ENCODE measurements at places on chromosomes 5 and 9.

DNA sequence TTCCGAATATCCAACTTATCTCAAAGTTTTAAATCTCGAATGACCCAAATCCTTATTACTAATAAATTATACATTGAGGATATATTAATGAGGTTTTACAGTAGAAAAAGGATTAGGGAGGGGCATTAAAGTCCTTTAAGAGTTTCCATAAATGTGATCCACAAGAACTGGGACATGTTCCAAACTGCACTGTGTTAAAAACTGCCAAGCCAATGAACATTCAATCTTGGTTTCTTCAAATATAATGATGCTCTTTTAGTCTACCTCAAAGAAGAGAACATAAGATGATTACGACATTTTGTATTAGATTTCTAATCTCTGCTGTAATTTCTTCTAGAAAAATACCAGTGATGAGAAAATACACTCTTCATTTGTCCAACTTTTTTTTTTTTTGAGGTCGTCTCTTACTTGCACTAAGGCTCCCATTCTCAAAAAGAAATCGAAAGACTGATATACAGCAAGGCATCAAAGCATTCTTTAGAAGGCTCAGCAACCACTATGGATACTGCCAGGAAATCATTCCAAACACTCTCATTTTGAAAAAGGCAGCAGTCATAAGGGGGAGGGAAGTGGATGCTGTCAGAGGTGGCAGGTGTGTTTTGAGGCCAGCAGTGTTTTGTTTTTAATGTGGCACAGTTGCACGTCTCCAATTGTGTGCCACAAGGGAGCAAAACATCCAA, 1.7 kb downstream of the PTAR1 start:
- DNase-seq = no peak

DNA sequence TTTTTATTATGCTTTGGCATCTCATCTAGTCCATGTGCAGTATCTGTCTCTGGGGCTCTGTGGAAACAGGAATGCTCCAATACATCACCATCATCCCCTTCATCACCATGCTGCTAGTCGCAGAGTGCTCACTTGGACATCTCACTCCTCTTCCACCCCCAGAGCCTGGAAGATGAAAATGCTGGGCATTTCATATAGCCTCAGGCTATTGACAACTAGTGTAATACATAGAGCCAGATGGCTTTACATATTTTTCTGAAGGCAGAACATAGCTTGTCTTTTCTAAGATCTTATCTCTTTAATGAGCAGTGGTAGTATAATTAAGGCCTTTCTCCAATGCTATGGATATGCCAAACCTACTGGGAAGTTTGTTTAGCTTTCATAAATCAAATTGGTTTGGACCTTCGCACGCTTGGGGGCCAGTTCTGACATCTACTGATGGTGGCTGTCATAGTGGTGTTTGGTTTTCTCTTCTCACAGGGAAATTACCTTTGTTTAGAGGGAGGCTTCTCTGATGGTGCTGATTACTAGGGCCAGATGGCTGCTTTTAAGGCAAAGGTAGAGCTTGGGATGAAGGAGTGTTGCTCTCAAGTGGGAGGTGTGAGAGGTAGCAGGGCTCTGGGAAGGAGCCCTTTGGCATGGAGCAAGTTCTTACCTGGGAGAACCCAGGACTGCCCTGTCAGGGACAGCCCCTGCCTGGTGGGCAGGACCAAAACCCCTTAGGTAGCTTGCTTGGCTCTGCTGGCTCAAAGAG, 63.1 kb upstream of the CXCL14 start:
- no peak for DNase-seq

- no peak for DNase-seq
These were observed 18.3 kb upstream of the NEK6 start for GRCh38 chr9:124239249-124240073.

DNA sequence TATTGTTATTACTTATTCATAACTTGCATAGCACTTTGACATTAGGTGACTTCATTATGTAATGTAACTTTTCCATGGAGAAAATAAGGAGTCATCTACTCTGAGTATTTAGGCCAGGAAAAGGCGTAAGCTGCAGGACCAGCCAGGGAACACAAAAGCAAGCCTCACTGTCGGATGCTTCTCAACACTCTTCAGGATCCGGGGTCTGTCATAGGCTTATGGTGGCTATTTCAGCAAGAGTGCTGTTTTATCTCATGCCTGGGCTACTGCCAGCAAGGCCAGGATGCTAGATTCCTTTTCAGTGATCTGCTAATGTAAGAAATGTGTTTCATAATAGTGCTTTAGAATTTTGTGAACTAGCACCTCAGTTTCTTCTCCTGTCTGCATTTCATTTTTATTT, 162.4 kb downstream of the CHSY3 start:
- no peak for DNase-seq

DNA sequence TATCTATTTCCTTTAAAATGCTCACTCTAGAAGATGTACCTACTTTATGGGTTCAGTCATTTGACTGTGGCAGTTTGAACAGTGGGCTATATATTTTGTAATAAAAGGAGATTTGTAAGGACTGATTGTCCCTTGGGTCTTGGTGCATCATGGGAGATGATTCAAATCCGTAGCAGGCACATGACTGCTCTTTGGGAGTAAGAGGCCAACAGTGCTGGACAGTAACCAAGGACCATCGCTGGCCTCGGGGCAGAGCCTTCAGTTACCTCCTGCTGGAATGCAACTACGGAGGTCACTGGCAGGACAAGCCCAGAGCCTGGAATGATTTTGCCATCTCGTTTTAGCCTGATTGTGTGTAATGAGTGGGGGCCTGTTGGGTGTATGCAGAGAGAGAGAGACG, 7.0 kb upstream of the MAMDC2 start:
- peak; percentile 14 for DNase-seq

DNA sequence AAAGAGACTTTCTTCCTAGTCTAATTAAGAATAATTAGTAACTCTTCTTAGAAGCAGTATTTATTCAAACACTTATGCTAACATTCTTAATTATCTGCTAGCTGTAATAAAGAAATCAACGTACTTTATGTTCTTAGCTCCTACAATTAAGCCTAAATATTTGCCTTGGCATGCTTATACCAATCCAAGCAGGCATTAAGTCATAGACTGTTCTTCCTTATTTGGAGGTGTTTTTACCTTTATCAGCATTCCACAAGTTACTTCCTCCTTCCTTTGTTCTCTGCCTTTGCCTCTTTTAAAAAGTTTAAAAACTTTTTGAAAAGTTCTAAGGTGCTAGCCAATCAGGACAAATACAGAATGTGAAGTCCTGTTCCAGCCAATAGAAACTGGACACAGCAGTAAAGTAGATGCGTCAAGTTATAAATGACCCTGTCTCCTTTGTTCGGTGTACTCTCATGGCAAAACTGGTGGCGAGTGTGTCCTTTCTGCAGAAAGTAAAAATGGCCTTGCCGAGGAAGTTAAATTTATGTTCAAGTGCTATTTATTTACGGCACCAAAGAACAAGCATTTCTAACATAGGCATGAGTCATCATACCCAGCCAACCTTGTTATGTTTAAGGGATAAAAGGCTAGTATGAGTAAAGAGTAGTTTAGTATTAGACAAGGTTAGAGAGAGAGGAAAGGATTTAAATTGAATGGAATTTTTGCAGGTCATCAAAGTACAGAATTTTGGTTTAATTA, 58.6 kb downstream of the GPBP1 start:
- no peak for DNase-seq

DNA sequence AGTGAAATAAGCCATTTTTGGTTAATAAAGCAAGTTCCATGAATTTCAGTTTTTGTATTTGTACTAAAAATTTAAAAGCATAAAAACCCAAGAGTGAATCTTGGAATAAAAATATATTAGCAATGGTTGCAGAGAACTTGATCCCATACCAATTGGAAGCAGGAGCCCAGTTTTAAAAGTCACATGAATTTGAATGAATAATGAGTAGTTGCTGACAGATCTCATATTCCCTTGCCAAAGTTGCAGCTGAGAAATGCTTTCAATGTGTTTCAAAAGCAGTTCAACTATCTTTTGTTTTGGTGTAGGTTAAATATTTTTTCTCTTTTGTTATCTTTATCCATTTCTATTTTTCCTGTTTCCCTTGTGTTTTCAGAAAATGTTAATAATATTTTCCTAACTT, 818.6 kb downstream of the CDH18 start:
- no peak for DNase-seq

GRCh38 chr5:153050496-153051179, 439.8 kb upstream of the GRIA1 start:
- no peak for DNase-seq

DNA sequence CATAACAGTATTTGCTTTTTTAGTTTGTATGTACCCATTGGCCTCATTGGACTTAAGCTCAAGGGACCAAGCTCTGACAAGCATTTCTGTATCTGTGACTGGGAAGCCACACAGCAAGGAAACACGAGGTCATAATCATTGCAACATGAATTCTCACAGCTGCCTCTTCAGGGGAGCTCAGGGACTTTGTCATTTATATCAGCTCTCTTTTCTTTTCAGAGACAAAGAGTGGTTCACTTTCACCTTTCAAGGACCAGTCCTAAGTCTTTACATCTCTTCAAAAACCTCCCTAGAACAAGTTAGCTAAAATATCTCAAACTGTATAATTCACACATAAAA, 58.6 kb downstream of the ADAMTS12 start:
- DNase-seq = no peak

DNA sequence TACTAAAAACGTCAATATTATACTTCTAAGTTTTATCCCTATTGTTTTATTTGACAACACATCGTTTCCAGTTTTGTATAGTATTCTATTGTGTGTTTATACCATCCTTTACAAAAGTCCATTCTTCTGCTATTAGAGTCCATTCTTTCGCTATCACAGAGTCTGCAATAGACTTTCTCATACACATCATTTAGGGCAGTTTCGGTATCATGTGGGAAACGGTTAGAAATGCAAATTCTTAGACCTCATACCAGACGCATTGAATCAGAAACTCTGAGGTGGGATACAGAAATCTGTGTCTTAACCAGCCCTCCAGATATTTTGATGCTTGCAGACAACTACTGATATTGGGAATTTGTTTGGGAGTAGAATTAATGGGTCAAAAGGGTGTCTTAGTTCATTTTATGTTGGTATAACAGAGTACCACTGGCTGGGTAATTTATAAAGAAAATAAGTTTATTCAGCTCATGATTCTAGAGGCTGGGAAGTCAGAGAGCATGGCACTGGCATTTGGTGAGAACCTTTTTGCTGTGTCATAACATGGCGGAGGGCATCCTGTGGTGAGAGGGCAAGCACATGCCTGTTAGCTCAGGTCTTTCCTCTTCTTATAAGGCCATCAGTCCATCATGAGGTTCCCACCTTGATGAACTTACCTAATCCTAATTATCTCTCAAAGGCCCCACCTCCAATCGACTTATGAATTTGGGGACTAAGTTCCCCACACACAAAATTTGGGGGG, 21.1 kb downstream of the CARTPT start:
- DNase-seq = no peak

DNA sequence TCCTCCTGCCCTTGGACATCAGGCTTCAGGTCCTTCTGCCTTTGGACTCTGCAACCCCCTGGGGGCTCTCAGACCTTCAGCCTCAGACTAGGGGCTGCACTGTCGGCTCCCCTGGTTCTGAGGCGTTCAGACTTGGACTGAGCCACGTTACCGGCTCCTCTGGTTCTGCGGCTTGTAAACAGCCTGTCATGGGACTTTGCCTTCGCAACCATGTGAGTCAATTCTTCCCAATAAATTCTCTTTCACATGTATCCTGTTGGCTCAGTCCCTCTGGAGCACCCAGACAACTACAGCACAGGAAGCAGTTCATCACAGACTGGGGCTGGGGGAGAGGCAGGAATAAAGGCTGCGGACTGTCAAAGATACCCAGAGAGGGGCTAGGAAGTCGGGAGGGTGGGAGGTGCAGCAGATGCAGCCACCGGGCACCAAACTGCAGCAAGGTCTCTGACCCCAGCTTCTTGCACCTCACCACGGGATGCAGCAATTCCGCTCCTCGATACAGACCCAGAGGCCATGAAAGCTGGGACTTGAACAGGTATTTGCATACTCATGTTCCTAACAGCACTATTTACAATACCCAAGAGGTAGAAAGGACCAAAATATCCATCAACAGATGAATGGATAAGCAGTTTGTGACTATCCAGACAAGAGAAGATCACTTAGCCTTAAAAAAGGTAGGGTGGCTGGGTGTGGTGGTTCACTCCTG, 100.8 kb downstream of the COL23A1 start:
- no peak for DNase-seq

- DNase-seq = no peak
These were observed 11.4 kb upstream of the GRIN1 start for GRCh38 chr9:137127301-137128157.

DNA sequence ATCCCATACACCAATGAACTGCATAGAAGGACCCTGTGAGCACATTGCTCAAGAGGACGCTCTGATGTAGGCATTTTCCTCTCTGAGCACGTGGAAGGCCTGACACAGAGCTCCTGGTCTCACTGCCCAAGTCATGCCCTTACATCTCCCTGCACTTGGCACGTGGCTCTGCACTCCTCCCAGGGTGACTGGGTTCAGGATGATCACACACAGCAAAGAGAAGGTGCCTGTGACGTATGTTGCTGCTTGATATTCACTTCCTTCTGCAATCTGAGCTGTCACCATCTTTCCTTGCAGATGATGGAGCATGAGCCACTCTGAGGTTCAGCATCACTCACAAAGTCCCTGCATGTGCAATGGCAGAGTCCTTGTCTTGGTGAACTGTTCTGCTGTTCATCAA, 125.2 kb downstream of the FSTL4 start:
- no peak for DNase-seq

DNA sequence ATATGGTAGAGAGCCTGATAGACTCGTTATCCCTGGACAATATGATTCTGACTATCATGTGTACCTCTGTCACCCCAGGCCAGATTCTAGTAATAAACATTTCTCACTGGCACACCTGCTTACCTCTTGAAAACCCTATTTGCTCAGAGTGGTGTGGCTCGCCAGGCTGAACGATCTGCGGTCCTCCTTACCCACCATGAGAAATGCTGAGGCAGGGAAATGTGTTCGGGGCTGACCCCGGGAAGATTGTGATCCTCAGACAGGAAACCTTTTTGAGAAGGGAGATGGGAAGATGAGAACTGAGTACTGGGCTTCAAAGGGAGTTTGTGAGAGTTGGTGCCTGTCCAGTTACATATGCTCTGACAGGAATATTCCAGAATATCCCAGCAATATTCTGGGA, 10.7 kb upstream of the PRXL2C start:
- DNase-seq = no peak

GRCh38 chr5:80206282-80206681, 49.6 kb downstream of the SERINC5 start:
- no peak for DNase-seq

Measured in ELF-1 (cell line).